ENCODE measurements at places on chromosomes 11 and 22. TPM values are rescaled to one million over a fixed set of nuclear protein-coding genes. Genes with fewer than 3 reads are reported as not detected.

Gene ZNF214
- total RNA-seq, result not detected

Gene SCGB2A2
- total RNA-seq, result not detected

Gene ANGPTL5
- not detected for total RNA-seq

Gene CARD10
- total RNA-seq, result 0.08 TPM

Gene ELMOD1
- total RNA-seq, result not detected

Gene H19
- total RNA-seq, result 1.1 TPM

Gene MISFA
- 3.8 TPM for total RNA-seq

Gene GGTLC2
- not detected for total RNA-seq

- peak; percentile 95 for DNase-seq
These were observed 121.7 kb downstream of the SGSM3 start for GRCh38 chr22:40491990-40492631.

- DNase-seq, result no peak
These were observed 4.9 kb downstream of the PNPLA3 start for GRCh38 chr22:43928468-43928867.

DNA sequence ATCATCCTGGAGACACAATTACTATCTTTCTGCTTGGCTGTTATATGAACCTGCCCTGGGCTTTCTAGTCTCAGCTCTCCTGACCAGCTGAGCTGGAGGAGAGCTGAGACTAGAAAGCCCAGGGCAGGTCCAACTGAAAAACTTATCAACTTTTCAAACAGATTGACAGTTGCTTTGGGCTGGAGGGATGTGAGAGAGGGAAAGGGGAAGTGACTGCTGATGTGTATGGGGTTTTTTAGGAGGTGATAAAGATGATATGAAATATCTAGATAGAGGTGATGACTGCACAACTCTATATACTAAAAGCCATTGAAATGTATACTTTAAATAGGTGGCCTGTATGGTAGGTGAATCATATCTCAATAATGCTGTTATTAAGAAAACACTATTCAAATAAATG is 60.2 kb upstream of the CHRM4 start:
- DNase-seq, result no peak

- no peak for DNase-seq
These were observed 33.7 kb downstream of the WNT11 start for GRCh38 chr11:76172583-76172982.

GRCh38 chr11:17531071-17531600 is 13.1 kb downstream of the USH1C start:
- no peak for DNase-seq

- DNase-seq, result no peak
These were observed 15.3 kb upstream of the LRRC32 start for GRCh38 chr11:76685831-76686230.

- no peak for DNase-seq
These were observed 11.4 kb downstream of the ARAP1 start for GRCh38 chr11:72740562-72741428.

GRCh38 chr11:85718991-85719807 is 33.2 kb upstream of the CCDC89 start:
- no peak for DNase-seq

GRCh38 chr22:37870273-37870672 is 21.1 kb downstream of the EIF3L start:
- no peak for DNase-seq

GRCh38 chr22:46350646-46351045 is 15.1 kb downstream of the TRMU start:
- no peak for DNase-seq

- no peak for DNase-seq
These were observed 23.8 kb downstream of the ALG12 start for GRCh38 chr22:49894322-49895054.

- no peak for DNase-seq
These were observed 4.8 kb downstream of the FBXO3 start for GRCh38 chr11:33769542-33769941.

GRCh38 chr11:47611348-47611794 is 17.2 kb upstream of the C1QTNF4 start:
- DNase-seq, result peak; percentile 42

DNA sequence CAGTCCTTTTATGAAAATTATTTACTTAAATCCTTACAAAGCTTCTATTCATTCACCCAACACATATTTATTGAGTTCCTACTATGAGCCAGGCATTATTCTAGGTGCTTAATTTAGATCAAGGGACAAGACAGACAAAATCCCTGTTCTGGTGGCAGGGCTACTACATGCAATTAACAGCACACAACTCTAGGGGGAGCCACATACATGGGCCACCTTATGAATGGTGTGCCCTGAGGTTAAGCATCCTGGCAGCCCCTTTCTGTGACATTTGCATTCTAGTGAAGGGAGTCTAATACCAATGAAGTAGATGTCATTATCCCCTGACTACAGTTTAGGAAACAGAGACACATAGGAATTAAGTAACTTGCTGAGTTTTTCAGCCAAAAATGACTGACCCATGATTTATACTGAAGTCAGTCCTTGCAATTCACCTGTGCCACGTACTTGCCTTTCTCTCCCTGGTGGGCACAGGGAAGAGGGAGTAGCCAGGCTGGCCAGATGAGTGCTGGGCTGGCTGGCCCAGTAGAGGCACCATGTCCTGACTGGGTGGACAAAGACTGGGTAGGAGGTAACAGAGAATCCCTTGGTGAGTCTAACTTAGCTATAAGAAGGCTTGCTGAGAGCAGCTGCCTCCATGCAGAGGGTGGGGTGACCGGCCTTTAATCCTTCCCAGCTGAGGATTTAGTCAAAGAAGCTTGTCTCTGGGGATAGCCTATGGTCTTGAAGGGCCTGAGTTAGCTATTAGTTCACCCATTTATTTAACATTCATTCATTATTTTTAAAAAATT is 52.0 kb upstream of the ELF5 start:
- no peak for DNase-seq

GRCh38 chr11:65898656-65899355 is 1.4 kb downstream of the FOSL1 start:
- no peak for DNase-seq

DNA sequence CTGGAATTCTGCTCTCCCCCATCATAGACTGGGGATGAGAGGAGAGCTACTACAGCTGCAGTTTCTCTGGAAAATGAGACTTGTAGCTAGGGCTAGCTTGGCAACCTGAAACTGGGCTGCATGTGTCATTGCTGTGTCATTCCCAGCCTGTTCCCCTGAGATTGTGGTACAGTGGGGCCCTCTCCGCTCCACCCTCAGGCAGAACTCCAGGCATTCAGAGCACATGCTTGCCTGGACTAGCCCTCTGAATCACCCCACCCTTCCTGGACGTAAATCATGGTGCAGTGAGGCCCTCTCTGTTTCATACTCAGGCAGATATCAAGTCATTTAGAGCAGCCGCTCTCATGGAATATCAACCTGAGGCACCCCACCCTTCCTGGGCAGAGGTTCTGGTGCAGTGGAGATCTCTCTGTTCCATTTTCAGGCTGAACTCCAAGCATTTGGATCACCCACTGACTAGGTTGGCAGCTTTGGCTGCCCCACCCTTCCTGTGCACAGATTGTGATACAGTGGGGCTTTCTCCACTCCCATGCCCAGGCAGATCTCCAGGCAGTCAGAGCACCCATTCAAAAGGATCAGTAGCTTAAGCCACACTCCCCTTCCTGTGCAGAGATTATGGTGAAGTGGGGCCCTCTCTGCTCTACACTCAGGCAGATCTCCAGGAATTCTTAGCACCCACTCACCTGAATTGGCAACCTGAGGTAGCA is 274.4 kb downstream of the C11orf87 start:
- DNase-seq, result no peak

DNA sequence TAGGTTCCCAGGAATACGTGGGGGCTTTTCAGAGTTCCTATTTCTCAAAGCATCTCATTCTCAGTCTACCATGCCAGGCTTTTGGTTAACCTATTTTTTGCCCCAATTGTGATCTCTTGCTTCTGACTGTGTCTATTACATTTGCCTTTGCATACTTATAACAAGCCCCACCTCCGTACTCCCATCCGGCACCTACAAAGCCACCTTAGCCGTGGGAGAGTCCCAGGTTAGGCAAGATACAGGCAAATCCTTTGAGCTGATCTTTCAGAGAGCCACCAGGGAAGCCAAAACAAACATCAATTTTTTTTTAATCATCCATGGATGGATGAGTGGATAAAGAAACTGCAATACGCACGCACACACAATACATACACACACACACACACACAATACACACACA is 18.6 kb upstream of the PANX3 start:
- no peak for DNase-seq

- no peak for DNase-seq
These were observed 801 bp upstream of the TXNRD2 start for GRCh38 chr22:19942157-19943081.

DNA sequence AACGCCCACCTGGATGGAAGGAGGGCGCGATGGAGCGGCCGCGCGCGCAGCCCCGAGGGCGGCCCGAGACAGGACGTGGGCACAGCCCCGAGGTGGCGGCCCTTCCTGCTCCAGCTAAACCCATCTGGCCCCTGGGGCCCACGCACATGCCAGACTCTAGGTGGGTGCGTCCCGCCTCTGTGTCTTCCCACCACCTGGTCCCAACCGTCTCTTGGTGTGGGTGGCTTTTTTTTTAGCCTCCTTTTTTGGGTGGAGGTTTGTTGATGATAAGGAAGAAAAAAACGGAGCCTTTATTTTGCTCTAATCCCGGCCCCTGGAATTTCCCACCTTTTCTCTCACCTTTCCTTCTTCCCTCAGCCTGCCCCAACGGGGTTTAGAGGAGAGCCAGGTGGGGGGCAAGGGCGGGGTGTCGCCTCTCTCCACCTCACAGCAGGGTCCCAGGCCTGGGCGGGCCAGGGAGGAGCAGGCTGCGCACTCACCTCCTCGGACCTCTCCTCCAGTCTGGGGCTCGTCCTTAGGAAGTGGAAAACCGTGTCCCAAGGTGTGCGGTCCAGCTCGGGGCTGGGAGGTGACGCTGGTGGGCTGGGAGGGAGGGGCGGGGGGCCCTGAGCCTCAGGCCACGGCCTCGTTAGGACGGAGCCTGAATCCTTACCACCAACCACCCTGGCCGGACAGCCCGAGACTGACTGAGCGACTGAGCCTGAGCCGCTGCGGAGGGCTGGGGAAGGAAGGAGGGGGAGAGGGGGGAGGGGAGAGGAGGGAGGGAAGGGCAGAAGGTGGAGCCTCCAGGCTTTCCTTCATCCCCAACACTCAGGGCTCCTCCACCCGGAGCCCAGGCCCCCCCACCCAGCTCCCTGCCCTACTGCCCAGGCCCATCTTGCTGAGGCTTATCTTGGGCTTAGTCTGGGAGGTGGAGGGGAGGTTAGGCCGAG is at the start of gene SOX10:
Gene SOX10, minus strand, starts transcription at position 696 of the 932 bp plus-strand sequence. CDS start 771 bp downstream, outside the sequence.
- no peak for DNase-seq

DNA sequence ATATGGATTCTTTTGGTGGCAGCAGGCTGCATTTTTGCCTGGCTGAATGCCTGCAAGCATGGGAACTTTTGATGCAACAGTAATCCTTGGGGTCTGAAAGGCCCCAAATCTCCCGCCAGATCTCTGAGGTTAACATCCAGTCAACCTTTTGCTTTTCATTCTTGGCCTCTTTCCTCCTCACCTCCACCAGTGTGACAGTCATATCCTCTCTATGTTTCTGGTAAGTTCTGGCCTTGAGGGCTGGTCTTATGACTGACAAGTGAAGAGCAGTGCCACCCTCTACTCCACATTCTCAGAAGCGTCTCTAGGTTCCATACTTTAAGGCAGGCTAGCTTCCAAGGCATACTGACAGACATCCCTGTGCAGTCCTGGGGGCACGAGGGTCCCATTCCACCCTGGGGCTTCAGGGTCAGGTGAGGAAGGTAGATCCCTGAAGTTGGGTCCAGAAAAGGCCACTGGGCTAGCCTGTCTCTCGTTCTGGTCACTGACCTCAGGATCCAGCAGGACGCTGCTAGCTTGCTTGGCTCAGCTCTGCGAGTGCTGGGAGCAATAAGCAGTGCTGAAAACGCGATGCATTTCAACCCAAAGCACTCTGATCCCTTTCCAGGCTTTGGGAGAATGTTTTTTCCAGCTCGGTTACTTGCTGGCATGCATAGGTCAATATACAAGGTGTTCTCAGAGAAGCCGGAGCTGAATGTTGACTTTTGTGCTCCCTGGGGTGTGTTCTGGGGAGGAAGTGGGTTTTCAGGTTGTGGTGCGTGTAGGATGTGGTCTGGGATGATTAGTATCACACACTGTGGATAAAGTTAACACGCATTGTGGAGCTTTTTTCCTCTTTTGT is 75.2 kb downstream of the PTPRJ start:
- no peak for DNase-seq

- DNase-seq, result no peak
These were observed 222.3 kb upstream of the NARS2 start for GRCh38 chr11:78796956-78797355.

DNA sequence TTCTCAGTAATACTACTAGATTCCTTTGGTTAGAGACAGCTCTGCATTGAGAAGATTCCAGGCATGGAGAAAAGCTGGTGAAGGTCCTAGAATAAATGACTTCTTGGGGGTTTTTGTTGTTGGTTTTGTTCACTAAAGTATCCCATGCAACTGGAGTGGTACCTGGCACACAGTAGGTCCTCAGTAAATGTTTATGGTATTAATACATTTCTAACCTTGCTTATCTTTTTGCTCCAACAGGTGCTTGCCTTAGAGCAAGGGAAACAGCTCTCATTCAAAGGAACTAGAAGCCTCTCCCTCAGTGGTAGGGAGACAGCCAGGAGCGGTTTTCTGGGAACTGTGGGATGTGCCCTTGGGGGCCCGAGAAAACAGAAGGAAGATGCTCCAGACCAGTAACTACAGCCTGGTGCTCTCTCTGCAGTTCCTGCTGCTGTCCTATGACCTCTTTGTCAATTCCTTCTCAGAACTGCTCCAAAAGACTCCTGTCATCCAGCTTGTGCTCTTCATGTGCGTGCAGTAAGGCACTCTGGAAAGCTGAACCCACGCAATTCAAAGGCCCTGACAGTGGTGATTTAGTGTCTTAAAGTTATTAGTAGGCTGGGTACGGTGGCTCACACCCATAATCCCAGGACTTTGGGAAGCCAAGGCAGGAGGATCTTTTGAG is 2.0 kb downstream of the TMEM138 start:
- no peak for DNase-seq

Data from GM12878 (cell line).